SK-N-SH treated with all-trans-retinoic acid at 6 μM for 48 hours (cell line): ENCODE measurements at places on chromosomes 2 and 18.

DNA sequence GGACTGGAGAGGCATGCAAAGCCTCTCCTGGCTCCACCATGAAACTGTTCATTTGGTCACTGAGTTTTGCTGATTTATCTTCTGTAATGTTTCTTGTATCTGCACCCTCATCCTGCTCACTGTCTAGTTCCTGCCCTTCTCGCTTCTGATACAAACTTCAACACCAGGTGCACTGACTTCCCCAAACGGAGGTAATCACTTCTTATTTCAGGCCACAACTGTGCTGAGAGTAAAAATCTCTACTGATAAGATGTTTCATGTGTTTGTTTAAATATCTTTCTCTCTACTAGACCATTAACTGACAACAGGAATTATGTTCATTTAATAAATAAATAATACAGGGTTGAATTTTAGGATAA is 10.9 kb upstream of the NT5C1B start:
- peak; percentile 16; the same call in 2 of the 3 replicates for ATAC-seq

GRCh38 chr18:77157312-77157711 is 24.7 kb upstream of the MBP start:
- ATAC-seq = no peak

- ATAC-seq = no peak
Observed at GRCh38 chr18:44482761-44483160, 197.9 kb upstream of the SETBP1 start.

- ATAC-seq = no peak; the same call in 2 of the 3 replicates
Observed at GRCh38 chr2:42450136-42450535, 43.6 kb downstream of the KCNG3 start.

DNA sequence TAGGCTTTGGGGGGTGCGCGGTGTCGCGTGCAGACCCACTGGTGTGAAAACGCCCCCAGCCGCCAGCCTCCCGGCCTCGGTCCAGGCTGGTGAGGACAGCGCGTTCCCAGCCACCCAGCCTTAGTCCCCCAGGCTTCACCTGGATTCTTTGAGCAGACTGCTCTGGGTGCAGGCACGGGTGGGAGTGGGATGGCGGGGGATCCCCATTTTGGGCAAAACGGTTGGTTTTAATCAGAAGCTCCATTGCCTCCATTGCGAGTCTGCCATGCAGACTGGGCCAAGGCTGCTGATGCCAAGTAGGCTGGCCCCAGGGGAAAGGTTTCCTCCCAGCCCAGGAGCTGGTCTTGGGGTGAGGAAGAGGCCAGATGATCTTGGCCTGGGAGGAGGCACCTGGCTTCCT is 445 bp downstream of the MLPH start:
- ATAC-seq = peak; percentile 43

DNA sequence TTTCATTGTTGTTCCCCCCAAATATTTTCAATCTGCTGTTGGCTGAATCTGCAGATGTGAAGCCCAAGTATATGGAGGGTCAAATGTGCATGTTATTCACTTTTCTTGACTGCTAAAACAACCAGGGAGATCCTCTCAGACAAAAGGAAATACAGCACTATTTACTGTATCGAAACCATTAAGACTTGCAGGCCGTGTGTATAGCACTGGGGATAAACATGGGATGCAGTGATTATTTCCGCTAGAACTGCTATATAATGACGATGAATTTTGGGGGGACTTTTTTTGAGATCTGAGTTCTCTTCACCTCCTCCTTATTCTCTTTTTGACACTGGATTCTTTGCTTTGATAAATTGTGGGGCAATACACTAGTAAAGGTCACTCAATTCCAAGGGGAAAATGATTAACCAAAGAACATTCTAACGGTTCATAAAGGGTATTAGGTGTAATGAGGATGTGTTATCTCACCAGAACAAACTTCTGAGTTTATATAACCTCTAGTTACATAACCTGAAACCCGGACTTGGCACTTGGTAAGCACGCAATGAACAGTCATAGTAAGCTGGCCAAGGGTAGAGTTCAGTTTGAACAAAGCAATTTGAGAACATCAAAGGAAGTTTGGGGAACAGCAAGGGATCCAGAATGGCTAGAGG is 3.5 kb upstream of the UGT1A1 start:
- ATAC-seq = no peak

GRCh38 chr18:43482136-43482535 is 204.8 kb upstream of the SYT4 start:
- ATAC-seq = no peak
